ENCODE measurements at places on chromosomes 7 and 10.

- no peak for DNase-seq
Observed at GRCh38 chr7:40093631-40094350, 40.6 kb downstream of the MPLKIP start.

DNA sequence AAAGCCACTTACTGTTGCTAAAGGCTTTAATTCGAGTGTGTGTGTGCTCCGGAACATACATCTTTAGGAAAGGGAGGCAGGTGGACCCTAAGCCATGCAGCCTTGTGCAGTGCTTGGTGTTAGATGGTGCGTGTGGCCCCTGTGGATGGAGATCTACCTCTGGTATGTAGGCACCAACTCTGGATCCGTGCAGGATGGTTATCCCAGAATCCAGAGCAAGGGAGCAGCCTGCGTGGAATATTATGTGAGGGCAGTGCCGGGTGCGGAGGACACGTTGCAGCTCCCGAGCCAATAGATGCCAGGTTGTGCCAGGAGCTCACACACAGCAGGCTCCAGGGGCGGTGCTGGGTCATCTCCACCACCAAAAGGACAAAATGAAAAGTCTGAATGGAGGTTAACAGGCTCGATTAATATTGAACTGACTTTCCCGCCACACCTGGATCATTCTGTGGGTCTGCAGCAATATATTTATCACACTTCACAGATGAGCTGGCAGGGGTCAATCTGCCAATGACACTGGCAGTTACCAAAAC, 143.0 kb upstream of the NPS start:
- DNase-seq = no peak

DNA sequence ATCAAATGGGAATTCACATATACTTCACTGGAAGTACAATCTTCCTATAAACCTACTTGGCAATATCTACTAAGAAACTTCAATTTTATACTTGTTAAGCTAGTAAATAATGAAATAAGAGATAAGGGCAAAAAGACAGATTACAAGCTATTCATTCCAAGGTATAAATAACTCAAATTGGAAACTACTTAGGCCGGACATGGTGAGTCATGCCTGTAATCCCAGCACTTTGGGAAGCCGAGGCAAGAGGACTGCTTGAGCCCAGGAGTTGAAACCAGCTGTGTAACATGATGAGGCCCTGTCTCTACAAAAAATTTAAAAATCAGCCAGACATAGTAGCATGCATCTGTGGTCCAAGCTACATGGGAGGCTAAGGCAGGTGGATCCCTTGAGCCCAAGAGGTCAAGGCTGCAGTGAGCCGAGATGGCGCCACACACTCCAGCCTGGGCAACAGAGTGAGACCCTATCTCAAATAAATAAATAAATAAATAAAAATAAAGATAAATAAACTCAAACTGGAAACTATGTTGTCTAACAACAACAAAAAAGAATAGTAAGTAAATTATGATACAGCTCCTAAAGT, 37.6 kb downstream of the ARHGAP21 start:
- no peak for DNase-seq

DNA sequence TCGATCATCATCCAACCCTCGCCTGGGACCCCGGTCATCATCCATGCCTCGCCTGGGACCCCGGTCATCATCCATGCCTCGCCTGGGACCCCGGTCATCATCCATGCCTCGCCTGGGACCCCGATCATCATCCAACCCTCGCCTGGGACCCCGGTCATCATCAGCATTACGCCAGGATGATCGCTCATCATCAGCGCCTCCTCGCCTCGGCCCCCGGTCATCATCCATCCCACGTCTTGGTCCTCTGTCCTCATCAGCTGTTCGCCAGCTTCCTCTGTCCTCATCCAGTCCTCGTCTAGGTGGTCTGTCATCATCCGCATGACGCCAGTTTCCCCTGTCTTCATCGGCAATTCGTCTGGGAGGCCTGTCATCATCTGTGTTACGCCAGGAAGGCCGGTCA, 12.7 kb downstream of the NANOS1 start:
- DNase-seq = no peak

GRCh38 chr7:80729591-80730320, 91.3 kb downstream of the CD36 start:
- no peak for DNase-seq

DNA sequence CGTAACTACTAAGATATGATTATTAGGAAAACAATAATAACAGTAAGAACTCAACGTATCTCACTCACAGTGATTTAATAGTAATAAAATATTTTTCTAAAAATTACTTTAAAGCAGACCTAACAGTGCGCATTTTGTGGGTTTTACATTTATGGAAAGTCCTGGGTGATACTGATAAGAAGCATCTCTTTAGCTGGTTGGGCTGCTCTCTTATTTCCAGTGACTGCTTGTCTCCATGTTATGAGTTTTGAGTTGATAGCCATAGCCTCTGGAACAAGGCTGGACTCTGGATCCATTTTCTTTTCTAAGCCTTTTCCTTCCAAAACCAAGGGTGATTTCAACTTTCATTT, 29.5 kb upstream of the INHBA start:
- DNase-seq = no peak

GRCh38 chr7:102463841-102464576, 654 bp downstream of the ALKBH4 start:
- DNase-seq = no peak

DNA sequence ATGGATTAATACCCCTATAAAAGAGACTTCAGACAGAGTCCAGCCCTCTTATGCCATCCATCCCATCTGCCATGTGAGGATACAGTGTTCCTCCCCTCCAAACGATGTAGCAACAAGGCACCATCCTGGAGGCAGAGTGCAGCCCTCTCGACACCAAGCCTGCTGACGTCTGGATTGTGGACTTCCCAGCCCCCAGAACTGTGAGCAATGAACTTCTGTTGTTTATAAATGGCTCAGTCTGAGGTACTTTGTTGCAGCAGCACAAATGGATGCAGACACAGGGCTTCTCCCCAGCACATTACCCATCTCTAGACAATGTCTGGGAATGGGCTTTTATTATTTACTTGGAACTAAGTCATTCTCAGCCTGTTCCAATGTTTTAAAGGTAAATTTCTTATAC, 195.6 kb downstream of the WDR37 start:
- no peak for DNase-seq

All from germinal center (tissue), 1 donor.